Inflammatory macrophage treated with lipopolysaccharide for 1 hour (primary cell): ENCODE measurements at places on chromosomes 7 and 10.

DNA sequence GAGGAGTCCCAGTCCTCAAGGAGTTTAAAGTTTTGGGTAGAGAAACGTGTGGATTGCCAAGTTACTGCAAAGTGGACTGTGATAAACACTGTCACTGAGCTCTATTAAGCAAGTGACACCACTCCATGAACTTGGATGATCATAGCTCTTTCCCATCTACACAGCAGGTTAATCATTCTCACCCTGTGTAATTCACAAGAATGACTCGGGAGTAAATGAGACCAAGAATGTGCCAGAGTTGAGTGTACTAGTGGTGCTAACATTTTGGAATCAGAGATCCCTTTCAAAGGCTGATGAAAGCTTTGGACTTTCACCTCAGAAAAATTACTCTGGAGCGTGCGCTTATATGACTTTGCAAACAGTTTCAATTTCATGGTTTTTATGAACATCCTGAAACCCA, 80.8 kb downstream of the RBM20 start:
- no peak for DNase-seq

- no peak for DNase-seq
Observed at GRCh38 chr7:50768485-50769474, 13.9 kb downstream of the GRB10 start.

DNA sequence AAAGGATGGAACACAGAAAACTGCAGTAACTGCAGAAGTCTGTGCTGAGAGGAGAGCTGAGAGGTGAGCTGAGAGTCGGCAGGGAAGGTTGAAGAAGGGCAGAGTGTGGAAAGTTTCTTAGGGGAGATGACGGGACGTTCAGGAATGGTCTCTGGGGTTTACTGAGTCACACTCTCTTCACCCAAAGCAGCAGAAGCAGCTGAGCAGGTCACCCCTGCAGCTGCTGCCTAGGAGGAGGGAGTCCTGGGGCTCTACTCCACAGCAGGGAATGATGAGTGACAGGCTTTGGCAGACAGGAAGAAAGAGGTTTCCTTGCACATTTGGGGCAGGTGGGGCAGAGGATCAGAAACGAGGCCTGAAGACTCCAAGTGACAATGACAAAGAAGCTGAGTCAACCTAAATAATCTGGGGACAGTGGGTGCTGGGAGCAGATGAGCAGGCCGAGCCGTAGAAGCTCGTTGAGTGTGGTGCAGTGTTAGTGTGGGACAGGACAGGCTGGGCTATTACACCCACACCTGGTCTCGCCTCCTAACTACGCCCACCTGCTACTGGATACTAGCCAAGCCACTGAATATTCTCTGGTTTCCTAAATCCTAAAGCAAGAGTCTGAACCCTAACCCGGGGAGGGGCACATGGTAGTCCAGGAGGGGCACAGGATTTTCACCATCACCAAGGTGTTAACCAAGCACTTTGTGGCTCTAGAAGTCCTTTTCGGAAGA, 24.9 kb downstream of the BEND7 start:
- DNase-seq = no peak

DNA sequence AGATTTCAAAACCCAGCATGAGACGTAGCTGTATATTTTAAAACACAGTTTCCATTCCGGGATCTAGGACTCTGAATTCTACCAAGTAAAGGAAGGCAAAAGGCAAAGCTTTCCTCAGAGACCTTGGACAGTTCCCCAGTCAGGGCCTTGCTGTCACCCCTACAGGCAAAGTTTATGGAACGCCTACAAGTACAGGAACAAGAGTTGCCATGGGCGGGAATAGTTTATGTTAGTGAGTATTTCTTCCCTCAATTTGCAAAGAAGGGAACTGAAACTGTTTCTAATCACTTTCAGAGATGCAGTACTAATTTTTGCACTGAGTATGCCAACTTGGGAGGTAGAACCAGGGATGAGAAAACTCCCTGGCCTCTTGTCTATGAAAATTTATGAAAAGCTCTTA, 68.2 kb upstream of the LRGUK start:
- DNase-seq = peak; percentile 56

DNA sequence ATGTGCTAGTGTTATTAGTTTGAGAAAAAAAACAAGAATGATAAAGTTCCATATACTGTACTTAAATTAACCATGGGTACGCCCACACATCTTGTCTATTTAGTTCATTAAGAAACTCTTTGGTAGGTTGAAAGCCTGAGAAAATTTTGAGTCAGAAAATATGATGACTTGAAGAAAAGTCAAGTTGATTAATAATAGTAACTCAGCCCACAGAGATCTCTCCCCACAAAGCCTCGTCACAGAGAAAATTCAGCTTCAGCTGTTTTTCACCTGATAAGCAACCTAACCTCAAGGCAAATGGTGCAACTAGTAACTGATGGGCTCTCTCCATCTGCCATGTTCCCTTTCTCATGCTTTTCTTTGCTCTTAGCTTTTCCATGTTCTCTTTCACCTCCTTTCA, 1021.6 kb downstream of the GATA3 start:
- DNase-seq = no peak

DNA sequence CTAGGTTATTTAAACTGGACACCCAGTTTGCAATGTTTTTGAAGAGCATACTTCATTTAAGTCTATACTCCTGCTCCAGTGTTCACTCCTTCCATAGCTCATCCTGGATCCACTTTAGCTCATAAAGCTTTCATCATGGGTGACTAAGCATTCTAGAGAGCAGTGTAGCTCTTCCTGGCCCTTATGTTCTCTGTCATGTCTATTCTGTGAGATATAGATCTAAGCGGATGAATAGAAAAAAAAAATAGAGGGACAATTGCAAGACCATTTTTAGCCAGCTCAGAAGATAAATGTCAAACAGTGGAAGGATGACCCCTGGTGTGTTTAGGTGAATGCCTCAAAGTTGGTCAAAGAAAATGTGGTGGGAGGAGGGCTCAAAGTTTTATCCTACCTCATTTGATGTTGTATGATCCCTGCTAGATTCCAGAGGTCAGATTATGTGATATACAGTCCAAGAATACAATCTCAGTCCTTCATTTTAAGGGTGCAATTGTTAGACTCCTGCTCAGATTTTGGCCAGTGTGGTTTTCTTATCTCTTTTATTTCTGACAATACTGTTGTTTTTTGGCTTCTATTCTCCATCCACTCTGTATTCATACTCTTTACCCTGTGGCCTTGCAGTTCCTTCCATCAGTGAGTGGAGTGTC, 7.5 kb upstream of the HECW1 start:
- no peak for DNase-seq

GRCh38 chr7:153939177-153939576, 113.0 kb upstream of the DPP6 start:
- DNase-seq = no peak

DNA sequence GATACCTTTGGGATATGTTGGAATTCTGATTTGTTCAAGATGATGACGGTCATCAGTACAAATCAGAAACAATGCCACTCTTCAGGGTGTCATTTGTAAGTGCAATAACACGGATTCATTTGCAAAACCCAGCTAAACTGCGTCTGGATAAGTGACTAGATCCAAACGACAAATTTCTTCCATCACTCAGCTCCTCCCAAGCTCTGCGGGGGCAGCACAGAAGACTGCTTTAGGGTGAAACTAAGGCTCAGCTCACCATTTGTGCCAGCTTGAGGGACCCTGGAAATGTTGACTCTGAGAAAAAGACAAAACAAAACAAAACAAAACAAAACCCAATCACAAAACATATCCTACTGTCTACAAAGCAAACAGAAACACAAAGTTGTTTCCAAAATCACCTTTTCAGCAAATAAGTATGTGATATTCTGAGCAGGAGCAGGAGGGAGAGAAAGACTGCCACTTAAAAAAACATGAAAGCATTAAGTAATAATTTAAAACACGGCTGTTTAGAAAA, 8.0 kb downstream of the EVX1 start:
- DNase-seq = no peak

- DNase-seq = no peak
Observed at GRCh38 chr7:92755680-92756079, 80.7 kb downstream of the CDK6 start.

DNA sequence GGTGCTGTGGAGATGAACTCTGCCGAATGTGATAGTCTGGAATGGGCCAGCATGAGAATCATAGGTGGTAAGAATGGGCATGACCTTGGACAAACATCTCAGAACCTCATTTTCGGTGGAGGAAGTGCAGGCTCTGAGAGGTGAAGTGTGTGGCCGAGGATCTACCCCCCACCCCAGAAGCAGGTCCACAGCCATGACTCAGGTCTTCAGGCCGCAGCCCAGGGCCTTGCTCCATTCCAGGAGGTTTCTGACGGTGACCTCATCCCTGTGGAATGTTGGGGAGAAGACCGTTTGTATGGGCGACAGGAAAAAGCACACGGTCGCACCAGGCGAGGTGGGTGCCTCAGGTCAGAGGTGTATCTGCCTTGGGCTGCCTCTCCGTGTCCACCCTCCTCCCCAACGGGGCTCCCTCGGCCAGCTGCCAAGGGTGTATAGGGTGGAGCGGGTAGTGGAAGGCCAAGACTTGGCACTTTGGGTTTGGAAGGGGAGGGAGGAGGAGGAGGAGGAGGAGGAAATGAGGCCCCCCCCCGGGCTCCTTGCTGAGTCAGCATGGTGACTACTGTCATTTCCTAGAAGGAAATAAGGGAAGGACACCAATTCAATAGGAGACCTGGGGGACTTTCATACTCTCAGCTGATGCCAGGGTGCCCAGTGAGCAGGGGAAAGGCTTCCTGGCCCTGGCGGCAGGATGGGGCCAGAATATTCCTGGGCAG, 168.0 kb upstream of the RHEB start:
- DNase-seq = no peak

DNA sequence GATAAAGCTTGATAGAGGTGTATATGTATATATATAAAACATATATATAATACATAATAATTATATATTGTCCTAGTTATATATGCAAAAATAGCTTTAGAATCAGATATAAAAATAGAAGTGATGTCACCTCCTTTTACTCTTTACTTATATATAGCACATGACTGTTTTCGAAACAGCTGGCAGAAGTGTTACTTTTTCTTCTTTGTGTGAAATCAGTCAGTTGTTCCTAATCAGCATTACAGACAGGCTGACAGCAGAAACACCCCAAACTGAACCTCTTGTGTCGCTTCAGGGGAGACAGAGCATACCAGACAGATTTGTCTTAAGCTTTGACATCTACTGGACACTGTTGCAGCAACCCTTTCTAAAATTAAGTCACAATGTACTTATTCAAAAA, 684.9 kb upstream of the CELF2 start:
- DNase-seq = no peak

- no peak for DNase-seq
Observed at GRCh38 chr7:24812305-24812945, 55.2 kb upstream of the GSDME start.

DNA sequence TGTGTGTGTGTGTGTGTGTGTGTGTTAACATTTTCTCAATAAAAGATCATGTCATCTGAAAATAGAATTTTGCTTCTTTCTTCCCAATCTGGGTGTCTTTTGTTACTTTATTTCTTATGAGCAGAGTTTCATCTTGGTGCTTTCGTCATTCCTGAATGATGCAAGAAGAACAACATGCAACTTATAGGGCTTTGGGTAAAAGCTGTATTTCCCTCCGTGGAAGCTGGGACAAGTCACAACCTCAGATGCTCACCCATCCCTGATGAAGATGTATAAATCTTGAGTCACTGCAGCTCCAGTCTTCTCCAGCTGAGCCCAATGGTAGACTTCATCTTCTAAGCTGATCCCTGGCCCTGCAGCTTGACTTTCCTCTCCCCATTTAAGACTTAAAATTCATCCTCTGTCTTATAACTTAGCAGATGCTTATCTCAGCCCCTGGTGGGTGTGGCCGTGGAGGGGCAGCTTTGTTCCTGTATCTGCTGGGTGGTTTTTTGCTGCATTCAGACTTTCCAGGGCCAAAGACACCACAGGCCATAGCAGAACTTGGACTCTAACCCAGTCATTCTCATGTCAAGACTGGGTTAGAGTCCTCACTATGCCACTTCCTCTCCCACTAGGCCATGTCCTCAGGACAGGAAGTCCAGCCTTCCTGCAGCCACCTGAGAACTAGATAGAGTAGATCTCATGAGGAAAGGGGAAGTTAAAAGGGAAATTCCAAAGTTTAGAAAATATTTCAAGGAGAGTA, 356.4 kb downstream of the TNS3 start:
- DNase-seq = peak; percentile 79

DNA sequence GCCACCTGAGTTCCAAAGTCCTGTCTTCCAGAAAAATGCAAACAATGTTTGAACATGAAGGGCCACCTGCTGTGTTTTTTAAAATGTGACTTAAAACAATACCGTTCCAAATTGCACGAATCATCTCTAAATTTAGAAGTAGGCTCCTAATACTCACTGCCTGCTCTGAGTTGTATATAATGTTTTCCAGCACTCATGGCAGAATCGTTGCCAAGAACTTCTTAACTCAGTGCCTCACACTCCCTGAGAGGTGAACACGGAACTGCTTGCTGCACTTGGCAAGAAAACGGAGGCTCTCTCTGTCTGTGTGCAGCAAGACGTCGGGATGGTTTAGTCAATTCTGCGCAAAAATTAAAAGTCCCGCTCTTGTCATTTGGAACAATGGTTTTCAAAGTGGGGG, 757.3 kb upstream of the AUTS2 start:
- DNase-seq = no peak

DNA sequence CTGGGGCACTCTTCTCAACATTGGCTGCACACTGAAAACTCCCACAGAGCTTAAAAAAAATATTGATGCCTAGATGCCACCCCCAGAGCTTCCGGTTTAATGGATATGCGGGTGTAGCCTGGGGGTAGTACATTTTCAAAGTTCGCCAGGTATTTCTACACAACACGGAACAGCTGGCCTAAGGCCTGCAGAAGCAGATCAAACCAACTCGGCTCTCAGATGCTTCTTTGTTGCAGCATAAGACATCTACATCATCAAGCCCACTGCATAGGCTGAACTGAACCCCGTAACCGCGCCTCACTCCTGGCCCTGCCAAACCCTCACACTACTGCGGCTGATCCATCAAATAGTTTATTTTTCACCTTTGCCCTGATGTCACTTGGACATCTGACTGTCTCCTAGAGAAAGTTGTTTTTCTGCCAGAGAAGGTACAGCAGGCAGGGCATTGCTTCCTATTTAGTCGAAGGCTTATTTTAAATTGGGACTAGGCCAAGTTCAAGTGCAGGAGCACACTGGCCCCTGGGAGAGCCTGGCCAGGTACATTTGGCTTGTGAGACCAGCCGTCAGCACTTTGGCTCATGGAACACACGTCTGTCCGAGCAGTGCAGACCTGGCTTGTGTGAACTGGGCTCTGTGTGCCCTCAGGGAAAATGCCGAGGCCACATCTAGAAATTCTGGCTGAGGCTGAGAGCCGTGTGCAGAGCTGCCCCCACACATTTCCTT, 113.3 kb downstream of the TACC2 start:
- no peak for DNase-seq

DNA sequence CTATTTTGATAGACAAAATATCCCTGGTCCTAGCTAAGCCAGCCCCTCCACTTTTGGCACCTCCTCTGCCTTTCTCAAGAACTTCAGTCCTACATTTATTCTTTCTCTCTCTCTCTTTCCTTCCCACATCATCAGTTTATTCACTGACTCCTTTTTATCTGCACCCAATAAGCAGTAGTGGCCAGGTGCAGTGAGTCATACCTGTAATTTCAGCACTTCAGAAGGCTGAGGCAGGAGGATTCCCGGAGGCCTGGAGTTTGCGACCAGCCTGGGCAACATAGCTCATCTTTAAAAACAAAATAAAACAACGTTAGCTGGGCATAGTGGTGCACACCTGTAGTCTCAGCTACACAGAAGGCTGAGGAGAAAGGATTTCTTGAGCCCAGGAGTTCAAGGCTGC, 19.4 kb upstream of the NRP1 start:
- no peak for DNase-seq

GRCh38 chr7:149846436-149847046, 8.4 kb downstream of the ZNF862 start:
- no peak for DNase-seq

GRCh38 chr10:21340331-21340730, 185.2 kb downstream of the SKIDA1 start:
- DNase-seq = no peak

GRCh38 chr7:151968357-151968756, 12.1 kb downstream of the GALNTL5 start:
- DNase-seq = no peak
